NCI-H748 treated with DMSO at 0.1 percent for 48 hours (cell line): ENCODE measurements at places on chromosomes 7 and 10.

DNA sequence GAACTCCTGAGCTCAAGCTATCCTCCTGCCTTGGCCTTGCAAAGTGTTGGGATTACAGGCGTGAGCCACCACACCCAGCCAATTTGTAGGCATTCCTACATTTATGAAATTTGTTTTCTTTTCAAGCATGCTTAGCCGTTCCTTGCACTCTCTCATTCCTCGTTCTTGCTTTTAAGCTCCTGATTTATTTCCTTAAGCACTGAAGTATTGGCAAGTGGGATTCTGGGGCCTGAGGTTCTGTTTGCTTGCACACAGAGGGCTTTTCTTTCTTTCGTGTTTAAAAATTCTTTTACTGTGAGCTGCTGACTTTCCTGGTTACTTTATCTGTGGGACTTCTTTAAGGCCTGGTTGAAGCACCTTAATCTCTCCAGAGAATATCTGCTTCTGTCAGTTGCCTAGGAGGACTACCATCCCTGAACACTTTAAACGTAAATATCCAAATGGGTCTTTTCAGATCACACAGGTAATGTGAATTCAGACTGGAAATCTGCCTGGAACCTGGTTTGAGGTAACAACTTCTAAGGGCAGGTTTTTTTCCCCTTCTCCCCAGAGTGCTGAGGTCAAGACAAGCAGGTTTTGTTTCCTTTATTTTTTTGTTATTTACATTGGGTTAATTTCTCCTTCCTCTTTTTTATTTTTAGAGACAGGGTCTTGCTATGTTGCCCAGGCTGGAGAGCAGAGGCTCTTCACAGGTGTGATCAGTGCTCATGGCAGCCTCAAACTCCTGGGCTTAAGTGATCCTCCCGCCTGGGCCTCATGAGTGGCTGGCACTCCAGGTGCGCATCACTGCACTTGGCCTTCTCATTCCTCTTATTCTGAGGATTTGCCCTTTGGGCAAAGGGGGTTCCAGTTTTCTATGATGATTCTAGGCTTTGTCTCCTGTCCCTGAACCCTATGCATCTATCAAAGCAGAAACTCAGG, 102.9 kb downstream of the PFKFB3 start:
- DNase-seq, result no peak

GRCh38 chr7:74202841-74203556, 6.8 kb upstream of the LAT2 start:
- DNase-seq, result no peak

DNA sequence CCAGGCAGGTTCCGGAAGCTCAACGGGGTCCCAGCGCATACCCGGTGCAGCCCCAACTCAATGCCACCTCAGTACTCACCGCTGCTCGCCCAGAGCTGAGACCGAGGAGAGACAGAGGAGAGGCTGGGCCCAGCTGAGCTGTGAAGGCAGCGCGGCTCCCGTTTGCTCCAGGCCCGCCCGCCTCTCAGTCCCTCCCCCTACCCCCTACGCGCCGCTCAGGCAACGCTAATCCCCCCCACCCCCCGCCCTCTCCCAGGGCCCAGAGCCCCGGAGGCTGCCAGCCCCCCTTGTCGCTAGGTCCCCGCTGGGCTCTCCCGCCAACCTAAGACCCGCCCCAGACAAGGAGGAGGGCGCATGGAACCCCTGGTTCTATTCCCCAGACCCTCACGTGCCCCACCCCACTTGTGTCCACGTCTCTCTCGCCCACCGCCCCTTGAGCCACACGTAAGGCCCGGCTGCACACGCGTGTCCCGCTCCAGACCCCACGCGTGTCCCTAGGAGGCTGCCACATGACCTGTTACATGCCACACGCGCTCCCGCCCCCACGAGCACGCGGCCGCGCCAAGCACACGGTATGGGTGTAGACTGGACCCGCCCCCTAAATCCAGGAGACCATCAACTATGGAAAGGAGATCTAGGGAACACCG, at the start of gene PSD:
Gene PSD (minus strand): TSS at position 164 of the 647 bp plus-strand sequence. CDS start 1,747 bp downstream, outside the sequence.
- DNase-seq, result peak; percentile 34

GRCh38 chr10:16423599-16423998, 13.2 kb upstream of the PTER start:
- no peak for DNase-seq

- no peak for DNase-seq
These were observed 55.1 kb downstream of the MGMT start for GRCh38 chr10:129522041-129522585.

DNA sequence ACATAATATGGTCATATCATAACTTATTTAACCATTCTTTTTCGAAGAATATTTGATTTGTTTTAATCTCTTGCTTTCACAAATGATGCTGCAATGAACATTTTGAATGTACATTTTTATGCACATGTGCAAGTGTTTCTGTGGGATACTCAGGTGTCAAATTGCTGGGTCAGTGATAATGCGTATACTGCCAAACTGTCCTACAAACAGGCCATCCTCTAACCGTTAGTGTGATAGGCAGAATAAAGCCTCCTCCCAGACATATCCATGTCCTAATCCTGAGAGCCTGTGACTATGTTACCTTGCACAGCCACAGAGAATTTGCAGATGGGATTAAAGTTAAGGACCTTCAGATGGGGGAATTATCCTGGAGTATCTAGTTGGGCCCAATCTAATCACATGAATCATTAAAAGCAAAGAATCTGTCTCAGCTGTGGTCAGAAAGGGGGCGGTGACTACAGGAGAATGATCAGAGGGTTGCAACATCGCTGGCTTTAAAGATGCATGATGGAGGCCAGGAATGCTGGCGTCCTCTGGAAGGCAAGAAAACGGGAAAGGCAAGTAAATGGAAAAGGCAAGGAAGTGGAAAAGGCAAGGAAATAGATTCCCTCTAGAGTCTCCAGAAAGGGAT, 46.7 kb downstream of the FZD1 start:
- no peak for DNase-seq

GRCh38 chr7:39709768-39710311, 86.5 kb downstream of the RALA start:
- DNase-seq, result no peak

DNA sequence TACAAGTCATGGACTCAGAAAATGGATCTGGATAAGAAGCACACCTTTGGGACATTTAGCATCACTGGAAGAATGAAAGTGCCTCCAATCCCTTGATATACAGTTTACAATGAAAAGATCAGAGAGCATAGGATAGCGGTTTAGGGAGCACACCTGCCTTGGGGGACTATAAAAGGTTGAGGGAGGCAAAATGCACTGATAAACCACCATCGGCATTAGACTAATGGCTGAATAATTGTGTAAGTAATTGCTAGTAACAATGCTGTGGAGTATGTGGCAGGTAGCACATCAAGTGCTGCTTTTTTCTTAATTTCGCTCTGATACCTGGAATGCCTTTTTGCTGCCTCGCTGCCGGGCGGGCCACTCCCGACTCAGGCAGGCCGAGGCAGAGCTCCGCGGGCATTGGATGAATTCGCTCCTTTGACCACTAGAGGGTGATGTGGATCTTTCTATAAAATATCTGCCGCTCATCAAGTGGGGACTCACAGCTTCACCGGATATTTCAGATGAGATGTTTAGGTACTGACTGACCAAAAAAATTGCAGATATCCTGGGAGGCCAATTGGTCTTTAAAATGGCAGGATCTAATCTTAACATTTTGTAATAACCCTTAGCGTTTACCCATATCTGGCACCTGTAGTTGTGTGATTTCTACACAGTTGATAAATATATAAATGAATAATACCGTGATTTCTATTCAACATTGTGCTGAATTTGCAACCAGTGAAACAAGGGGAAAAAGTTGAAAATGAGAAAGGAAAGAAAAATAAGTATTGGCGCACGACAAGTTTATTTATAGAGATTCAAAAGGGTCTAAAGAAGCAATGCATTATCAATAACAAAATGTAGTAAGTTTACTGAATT, 116.8 kb upstream of the PRSS1 start:
- DNase-seq, result peak; percentile 48

DNA sequence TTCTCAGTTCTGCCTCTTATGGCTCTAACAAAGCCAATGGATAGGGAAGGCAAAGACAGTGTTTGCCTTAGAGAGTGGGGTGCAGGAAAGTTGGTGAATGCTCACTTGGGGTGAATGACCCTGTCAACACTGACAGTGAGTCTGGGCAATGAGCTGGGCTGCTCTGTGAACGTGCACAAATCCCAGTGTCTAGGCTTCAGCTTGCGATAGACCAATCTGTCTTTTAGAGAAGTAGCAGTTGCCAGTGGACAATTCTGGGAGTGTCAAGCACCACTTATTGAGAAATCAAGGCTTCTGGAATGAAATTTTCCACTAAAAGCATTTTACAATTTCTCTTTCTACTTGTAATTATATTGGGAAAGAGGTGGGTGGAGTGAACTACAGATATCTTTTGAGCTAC, 141.4 kb downstream of the HERPUD2 start:
- DNase-seq, result no peak

DNA sequence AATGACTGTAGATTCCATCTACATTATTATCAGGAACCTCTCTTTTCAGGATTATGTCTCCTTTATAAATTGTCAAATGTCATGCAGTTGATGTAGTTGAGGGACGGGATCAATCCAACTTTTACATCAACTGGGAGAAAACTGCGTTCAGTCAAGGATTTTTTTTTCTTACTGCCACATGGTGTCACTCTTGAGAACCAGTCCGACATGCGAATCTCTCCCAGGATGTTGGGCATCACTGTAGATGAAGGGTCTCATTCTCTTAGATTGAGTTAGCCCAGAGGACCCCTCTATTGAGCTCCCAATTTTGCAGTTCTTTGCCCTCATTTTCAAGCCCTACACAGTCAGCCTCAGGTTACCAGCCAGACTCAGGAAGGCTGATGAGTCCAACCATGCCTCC, 120.3 kb upstream of the PTPRZ1 start:
- peak; percentile 25 for DNase-seq

DNA sequence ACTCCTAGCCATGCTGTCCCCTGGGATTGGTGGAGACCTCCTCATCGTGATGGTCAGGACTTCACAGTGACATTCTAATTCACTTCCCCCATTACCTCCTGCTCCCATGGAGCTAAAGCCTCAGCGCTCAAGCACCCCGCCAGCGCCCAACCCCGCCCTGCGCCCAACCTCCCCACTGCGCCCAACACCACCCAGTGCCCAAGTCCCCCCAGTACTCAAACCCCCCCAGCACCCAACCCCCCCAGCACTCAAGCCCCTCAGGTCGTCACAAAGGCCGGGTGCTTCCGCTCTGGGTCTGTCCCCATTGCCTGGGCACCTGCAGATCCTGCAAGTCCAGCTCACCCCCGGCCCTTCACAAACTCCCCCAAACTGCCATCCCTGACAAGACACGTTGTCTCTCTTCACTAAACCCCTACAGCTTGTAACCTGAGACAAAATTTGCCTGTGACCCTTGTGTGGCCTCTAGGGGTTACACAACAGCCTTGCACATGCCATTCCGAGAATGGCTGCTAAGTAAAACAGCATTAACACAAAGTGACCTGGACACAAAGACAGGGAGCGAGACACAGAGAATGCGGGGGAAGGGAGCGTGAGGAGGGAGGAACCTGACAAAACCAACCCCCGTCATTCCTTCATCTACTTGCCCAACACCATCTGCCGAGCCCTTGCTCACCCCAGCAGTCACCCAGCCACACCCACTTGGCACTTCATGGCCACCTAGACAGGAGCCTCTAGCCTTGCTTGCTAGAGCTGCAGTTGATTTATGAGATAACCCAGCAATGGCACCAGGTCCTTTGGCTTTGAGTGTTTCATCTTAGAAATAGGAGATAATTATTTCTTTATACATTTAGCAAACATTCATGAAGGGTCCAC, 107.8 kb downstream of the ADARB2 start:
- no peak for DNase-seq

DNA sequence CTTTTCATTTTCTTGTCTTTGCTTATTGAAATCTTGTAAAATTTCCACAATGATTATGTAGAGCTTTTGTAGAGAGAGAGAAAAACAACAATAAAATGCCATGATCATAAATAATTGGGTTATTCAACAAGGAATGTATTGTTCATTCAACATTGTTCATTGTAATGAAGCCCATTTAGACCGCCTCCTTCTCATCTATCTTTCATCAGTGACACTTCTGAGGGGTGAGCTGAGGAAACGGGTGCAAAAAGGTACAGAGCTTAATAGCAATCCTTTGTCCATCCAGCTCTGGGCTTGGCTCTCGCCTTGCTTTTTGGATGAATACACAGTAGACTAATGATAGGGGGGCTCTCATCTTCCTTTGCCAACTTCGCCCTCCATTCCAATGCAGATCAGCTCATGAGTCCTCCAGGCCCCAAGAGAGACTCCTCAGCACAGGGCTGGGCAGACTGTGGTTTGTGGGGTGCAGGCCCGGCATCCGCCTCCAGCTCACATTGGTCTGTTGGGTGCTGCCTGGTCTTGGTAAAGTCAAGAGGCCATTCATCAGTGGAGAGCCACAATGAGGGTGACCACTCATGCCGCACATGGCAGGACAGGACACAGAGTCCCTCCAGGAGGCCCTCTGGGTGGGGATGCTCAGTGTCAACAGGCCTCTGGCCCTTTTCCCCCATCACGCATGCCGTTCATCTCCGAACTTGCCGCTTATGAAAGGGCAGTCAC, 17.9 kb upstream of the PPA1 start:
- DNase-seq, result no peak

GRCh38 chr7:76315364-76315763, 12.9 kb downstream of the HSPB1 start:
- DNase-seq, result no peak

DNA sequence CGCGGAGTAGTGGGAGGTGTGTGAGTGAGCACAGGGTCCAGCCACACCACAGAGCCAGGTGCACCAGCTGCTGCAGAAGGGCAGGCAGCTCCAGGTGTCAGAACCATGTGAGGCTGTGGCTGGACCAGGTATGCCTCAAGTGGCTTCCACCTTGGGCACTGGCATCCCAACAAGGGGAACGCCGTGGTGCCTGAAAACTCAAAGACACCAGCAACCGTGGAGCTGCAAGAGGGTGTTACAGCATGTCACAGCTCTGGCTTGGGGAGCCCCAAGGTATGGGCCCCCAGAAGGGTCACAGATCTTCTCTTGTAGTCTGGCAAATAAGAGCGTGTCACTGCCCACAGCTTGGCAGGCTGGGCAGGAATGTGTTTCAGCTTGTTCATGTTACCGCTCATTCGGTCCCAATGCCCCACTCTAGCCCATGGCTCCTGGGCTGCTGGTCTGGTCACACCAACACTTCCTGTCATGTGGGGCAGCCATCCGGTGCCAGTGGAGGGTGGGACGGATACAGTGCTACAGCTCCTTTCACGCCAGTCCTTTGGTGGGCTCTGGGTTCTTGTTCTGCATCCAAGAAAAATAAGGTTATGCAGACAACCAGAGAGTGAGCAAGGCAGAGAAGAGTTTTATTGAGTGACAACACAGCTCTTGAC, 29.8 kb downstream of the STRA8 start:
- no peak for DNase-seq

GRCh38 chr7:138690495-138690894, 10.7 kb downstream of the SVOPL start:
- no peak for DNase-seq

DNA sequence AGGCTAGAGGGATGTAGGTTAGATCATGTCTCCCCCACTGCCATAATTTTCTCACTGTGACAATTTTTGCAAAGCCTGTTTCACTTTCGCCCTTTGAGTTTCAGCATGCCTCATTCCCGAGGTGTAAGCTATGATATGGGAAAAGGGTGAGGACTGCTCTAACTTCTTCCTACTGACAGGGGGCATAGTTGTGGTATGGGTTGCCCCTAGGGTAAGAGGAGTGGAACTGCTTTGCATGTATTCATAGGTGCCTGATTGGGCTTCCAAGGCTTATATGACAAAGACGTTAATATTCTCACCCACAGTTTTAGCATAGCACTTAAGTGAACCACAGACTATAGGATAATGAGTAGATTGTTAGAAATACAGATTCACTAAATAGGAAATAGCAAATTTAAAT, 148.7 kb downstream of the BBS9 start:
- DNase-seq, result no peak
